ENCODE measurements at places on chromosomes 16 and 17.

DNA sequence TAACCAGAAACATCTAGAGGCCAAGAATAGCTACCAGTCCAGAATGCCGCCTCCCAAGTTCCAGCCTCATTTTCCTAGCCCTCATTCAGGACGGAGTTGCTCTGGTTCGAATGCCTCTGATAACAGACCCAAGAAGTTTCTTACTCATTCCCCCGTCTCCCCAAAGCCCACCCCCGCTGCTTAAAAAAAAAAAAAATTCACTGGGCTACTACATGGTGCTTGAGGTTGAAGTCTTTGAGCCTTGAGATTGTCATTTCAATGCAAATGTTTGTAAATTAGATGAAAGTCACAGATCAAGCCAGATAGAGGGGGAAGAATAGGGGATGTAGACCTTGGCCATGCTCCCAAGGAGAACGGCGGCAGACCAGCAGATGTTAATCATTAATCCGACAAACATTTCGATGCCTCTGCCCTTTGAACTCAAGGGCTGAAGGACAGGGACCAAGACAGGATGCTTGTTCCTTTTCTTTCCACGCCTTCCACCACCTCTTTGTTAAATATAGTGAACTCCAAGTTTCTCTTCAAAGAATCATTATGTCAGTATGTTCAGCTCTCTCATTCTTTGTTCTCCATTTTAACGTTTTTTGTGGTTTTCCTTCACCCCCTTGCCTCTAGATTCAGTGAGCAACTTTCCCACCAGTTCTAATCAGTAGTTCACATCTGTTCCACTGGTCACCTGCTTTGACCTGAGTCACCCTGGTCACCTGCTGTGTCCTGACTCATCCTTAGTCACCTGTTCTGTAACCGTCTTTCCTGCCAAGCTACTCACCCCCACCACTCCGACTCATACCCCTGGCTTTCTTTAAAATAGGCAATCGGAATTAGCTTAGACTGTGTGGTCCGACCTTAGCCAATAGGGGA, 190.3 kb downstream of the CPPED1 start:
- no peak overlapping the region for H3K4me3 ChIP-seq
- H3K36me3 ChIP-seq, result no peaks in the 10 kb centered on the region
- H3K27me3 ChIP-seq, result no peaks in the 10 kb centered on the region
- no peaks in the 10 kb centered on the region for H3K4me1 ChIP-seq
- no peak for DNase-seq
- H3K27ac ChIP-seq, result no peak overlapping the region

DNA sequence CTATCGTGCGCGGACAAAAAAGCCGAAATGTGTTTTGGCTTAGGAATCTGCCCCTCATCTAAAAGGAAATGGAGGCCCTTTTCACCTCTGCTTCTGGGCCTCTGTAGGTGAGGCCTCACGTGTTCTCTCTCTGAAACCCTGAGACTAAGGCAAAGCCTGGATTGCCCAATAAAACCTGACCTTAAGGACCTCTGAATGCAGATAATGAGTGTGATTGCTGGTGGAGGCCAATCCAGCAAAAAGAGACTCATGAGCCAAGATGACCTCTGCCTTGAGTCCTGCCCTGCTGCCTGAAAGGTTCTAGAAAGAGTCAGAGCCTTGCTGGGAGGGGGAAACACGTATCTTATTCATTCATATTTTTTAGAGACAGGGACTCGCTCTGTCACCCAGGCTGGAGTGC, 44.5 kb upstream of the ABR start:
- H3K4me1 ChIP-seq, result no peaks in the 10 kb centered on the region
- no peak for DNase-seq
- no peak overlapping the region for H3K4me3 ChIP-seq
- H3K27ac ChIP-seq, result no peak overlapping the region

DNA sequence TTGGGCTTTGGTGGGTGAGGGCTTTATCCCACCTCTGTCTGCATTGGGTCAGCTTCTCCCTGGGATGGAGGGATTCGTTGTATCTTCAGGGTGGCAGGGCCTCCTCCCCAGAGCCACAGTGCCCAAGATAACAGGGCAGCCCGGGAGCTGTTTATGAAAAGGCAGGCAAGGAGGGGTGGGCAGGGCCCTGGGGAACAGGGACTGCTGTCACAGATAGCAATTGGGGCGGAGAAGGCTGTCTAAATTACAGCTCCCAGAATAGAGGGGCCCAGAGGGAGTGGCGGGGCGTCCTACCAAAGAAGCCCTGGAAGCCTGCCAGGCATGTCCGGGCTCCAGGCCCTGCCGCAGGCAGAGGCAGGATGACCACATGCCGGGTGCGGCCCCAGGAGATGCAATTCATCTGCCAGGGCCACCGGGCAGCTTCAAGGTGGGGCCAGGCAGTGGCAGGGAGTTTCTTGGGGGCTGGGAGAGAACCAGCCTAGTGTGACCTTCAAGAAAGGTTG, 18.8 kb upstream of the PHOSPHO1 start:
- H3K4me3 ChIP-seq, result no peak overlapping the region
- H3K27me3 ChIP-seq, result peaks cover 16% of the 10 kb centered on the region
- H3K36me3 ChIP-seq, result no peaks in the 10 kb centered on the region

GRCh38 chr16:69410219-69410990, 14.0 kb upstream of the CYB5B start:
- H3K4me3 ChIP-seq, result no peak overlapping the region
- H3K36me3 ChIP-seq, result no peaks in the 10 kb centered on the region
- H3K4me1 ChIP-seq, result no peaks in the 10 kb centered on the region
- no peaks in the 10 kb centered on the region for H3K27me3 ChIP-seq
- no peak for DNase-seq

- no peaks in the 10 kb centered on the region for H3K4me1 ChIP-seq
- H3K27ac ChIP-seq, result no peak overlapping the region
- H3K36me3 ChIP-seq, result no peaks in the 10 kb centered on the region
- peaks cover 68% of the 10 kb centered on the region for H3K27me3 ChIP-seq
- H3K4me3 ChIP-seq, result no peak overlapping the region
Measured at GRCh38 chr17:78300962-78301820, 58.7 kb downstream of the SOCS3 start.

DNA sequence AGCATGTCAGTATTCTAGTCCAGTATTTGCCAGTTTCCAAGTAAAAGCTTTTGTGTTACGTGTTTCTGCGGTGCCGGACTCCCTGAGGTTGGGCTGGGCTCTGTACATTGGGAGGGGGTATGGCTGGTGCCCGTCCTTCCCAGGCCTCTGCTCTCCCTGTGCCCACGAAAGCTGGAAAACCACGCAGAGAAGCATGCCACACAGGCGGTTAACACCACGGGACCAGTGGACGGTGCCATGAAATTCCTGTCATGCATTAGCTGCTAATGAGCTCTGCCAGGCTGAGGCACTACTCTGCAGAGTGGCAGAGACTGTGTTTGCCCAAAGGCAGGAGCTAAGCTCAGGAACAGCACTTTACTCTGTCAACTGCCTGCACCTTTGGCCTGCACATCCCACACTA, 8.1 kb downstream of the SMIM5 start:
- DNase-seq, result no peak
- H3K36me3 ChIP-seq, result no peaks in the 10 kb centered on the region
- peaks cover 43% of the 10 kb centered on the region for H3K4me1 ChIP-seq
- no peak overlapping the region for H3K27ac ChIP-seq
- H3K27me3 ChIP-seq, result no peaks in the 10 kb centered on the region

Data from MM.1S (cell line).